ENCODE measurements at places on chromosomes 5 and 9.

DNA sequence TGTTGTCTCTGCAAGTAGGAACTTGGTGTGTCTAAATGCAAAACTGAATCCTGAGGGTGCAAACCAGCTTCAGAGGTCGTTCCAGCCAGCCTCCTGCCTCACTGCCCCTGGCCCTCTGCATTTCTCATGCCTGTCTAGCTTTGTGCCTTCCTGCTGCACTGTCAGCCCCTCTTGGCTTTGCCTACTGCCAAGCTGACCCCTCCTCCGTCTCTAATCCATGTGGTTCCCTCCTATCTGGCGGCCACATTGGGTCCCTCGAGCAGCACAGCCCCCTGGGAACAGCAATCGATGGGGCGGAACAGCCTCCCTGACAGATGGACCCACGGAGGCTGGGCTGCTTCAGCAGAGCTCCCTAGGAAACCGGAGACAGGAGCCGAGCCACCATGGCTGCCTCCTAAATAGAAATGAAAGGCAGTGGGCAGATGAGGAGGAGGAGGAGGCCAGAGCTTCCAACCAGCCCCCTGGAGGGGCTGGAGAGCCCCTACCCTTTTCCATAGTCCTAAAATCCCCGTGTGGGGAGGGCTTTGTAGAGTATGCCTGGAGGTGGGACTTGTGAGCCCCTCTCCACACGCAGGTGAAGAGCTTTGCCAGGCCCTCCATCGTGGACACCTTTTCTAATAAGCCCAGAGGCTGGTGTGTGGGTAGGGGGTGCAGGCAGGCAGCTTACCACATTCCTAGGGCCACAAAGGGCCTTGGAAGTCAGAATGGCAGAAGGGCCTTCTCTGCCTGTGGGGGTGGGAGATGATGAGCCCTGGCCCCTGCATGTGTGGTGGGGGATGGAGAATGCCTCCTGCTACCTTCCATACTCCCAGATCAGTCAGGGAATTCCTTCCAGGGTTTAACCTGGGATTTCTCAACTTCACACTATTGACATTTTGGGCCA lies 9.2 kb upstream of the CXXC5 start:
- no peak for DNase-seq

DNA sequence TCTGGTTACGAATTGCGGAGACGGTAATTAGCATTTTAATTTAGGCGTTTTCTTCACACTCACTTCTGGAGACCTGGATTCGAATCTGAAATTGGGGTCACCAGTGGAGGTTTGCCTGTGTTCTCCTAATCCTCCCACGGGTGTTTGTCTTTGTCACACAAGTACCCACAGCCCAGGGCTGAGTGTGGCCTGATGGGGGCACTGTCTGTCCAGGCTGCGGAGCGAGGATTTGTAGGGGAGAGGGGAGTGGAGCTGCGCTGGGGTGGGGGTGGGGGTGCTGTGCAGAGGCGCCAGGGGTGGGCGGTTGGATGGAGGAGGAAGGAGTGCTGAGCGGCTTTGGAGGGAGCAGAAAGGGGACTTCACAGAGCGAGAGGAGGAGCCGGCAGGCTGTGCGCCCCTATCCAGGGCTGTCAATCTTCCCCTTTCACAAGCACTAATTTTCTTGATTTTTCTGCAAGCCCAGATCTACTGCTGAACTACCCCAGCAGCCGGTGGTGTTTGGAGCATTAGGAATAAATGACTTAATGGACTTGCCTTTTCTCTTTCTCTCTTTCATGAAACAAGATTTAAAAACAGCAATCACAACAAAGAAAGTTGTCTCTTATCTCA lies 53.1 kb downstream of the TSPAN17 start:
- DNase-seq, result no peak

DNA sequence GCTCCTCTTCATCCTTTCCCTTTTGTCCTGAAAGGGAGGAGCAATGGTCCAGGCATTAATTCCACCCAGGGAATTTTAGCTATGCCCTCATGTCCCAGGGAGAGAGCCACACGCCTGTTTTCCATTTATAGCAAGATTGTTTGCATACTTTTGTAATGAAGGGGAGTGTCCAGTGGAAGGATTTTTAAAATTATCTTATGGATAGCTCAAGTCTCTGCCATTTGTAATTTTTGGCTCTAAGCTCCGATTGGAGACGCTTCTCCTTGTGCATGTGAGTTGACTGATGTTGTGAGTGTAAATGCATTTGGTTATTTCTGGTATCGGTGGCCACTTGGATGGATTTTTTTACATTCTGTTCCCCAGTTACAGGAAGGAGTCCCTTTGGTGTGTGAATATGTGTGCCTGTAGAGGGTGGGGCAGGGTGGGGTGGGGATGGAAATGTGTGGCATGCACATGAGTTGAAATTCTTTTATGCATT lies 7.2 kb upstream of the RPL26L1 start:
- DNase-seq, result no peak

GRCh38 chr5:16902846-16903245 lies 33.2 kb downstream of the MYO10 start:
- no peak for DNase-seq

- DNase-seq, result no peak
These were observed 923 bp downstream of the SPATA6L start for GRCh38 chr9:4665357-4665756.

DNA sequence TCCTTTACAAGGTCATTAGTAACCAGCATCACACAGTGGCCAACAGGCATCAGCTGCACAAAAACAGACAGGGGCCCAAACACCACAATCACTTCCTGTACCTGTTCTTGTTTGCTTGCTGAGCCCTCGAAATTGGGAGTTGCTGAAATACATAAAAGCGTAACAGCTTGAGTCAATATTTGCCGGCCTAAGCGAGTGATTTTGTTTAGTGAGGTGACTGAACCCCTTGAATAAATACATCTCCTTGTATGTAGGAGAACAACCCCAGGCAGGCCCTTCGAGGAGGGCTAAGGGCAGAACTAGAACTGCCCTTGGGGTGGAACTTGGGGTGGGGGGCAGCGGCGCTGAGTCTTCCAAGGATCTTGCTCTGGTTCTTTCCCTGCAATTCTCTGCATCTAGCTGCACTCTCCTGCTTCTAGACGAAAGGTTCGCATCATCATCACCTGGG lies 502.5 kb downstream of the RASEF start:
- no peak for DNase-seq

- no peak for DNase-seq
These were observed 262.4 kb downstream of the GRIA1 start for GRCh38 chr5:153752890-153753289.

DNA sequence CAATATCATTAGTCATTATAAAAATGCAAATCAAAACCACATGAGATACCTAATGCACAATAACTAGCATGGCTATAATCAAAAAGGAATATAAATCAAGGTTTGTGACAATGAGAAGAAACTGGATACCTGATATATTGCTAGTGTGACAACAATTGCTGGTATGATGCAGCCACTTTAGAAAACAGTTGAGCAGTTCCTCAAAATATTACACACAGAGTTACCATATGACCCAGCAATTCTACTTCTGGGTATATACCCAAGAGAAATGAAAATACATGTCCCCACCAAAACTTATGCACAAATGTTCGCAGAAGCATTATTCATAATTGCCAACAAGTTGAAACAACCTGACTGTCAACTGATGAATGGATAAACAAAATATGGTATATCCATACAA lies 339.7 kb upstream of the POU5F2 start:
- no peak for DNase-seq

GRCh38 chr5:57804007-57804444 lies 321.4 kb upstream of the ACTBL2 start:
- no peak for DNase-seq

GRCh38 chr9:121088576-121088975 lies 13.8 kb downstream of the CNTRL start:
- DNase-seq, result no peak

DNA sequence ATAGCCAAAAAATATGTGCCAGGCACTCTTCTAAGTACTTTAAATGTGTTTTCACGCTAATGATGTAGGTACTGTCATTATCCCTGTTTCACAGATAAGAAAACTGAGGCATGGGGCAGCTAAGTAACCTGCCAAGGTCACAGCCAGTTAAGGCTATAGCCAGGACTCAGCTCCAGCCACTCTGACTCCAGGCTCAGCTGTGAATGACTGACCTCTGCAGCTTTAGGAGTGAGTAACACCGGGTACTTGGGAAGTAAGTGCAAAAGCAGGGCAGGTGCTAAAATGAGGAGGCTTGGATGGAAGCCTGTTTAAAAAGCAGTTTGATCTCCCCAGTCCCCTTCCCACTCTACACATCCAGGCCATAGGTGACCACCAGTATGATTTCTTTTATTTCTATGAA lies 10.6 kb upstream of the SHC3 start:
- DNase-seq, result no peak

GRCh38 chr9:95383185-95383676 lies 65.7 kb upstream of the FANCC start:
- DNase-seq, result no peak

DNA sequence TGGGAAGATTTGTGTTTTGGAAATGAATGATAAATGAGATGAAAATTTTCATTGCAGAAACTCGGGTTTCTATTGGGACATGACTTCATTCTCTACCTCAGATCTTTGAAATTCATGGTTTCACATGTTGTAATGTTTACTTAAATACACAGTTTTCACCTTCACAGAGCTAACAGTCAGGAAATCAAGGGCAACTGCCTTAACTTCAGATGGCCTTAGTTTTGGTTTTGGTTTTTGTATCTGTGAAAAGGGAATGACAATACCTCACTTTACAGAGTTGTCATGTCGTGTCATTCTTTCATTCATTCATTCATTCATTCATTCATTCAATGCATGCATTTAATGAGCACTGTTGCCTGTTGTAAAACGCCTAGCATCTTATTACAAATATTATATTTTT lies 41.9 kb downstream of the NIM1K start:
- DNase-seq, result no peak

GRCh38 chr5:90365328-90365727 lies 44.2 kb downstream of the CETN3 start:
- DNase-seq, result no peak

DNA sequence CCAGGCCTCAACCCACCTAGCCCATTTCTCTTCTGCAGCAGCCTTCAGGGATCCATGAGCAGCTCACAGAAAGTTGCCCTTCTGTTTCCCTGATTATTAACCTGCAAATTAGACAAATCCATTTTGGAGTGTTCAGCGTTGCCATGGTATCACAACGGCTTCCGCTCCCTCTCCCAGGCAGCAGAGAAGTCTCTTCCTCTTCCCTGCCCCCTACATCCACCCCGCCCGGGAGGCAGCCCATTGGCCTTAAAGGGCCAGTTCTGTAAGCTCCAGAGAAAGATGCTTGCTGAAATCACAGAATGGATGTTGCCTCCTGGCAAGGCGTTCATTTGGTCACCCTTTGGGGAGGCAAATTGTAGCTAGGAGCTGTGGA lies 47.7 kb upstream of the BOD1 start:
- no peak for DNase-seq

- no peak for DNase-seq
These were observed 262.9 kb downstream of the FBXL17 start for GRCh38 chr5:108118813-108119514.

- no peak for DNase-seq
These were observed 68.7 kb downstream of the CRB2 start for GRCh38 chr9:123424552-123425225.

GRCh38 chr5:116569999-116570398 lies 4.6 kb downstream of the SEMA6A start:
- no peak for DNase-seq

- no peak for DNase-seq
These were observed 102.5 kb upstream of the BASP1 start for GRCh38 chr5:17114715-17115599.

- DNase-seq, result no peak
These were observed 143.2 kb upstream of the PCA3 start for GRCh38 chr9:76620996-76621395.

- no peak for DNase-seq
These were observed 137.9 kb upstream of the PPP1R26 start for GRCh38 chr9:135341612-135342169.

GRCh38 chr5:180769821-180770220 lies 30.0 kb upstream of the OR2Y1 start:
- no peak for DNase-seq

GRCh38 chr5:74143721-74144330 lies 496.7 kb downstream of the ENC1 start:
- no peak for DNase-seq

GRCh38 chr5:135391869-135392255 lies 7.2 kb downstream of the MACROH2A1 start:
- DNase-seq, result no peak

GRCh38 chr5:117872798-117873368 lies 1115.5 kb downstream of the DTWD2 start:
- DNase-seq, result no peak

- no peak for DNase-seq
These were observed 246.9 kb downstream of the CYLC2 start for GRCh38 chr9:103242025-103242424.

DNA sequence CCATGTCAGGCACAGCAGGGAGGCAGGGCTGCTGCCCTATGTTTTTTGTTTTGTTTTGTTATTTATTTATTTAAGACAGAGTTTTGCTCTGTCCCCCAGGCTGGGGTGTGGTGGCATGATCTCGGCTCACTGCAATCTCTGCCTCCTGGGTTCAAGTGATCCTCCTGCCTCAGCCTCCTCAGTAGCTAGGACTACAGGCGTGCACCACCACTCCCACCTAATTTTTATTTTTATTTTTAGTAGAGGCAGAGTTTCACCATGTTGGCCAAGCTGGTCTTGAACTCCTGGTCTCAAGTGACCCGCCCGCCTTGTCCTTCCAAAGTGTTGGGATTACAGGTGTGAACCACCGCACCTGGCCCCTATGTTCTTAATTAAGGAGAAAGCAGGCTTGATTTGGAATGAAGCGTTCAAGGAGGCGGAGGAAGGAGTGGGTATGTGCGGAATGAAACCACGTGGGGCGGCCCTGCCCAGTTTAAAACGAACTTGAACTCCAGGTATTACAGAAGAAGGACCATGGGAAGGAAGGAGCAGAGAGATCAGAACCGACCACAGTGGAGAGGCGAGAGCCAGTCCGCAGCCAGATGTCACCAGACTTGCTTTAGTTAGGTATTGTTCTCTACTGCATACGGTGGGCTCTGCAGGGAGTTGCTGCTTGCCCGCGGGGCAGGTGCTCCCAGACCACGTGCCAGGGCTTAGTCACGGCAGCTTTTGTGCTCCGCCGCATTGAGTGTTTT lies 34.9 kb upstream of the EPB41L4B start:
- DNase-seq, result no peak

- no peak for DNase-seq
These were observed 688.8 kb downstream of the SEMA5A start for GRCh38 chr5:8857051-8857450.

GRCh38 chr5:88690409-88691229 lies 192.4 kb downstream of the MEF2C start:
- DNase-seq, result peak; percentile 33

- no peak for DNase-seq
These were observed 52.6 kb downstream of the NDUFS4 start for GRCh38 chr5:53613061-53613460.

DNA sequence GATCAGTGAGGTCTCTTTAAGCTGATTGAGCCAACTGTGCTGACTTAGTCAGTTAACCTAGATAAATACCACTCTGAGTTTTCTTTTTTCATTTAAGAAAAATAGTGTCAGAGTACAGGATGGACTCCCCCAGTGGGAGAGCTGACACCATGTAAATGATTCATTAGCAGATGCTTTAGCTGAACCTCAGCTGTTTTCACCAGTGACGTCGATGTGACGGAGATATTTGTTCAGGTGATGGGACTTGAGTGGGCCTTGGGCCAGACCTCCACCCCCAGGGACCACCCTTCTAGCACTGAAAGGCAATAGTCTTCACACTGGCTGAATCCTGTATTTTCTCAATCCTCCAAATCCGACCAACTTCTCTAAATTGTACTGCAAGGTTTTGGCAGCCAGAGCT lies 196.1 kb downstream of the GAS1 start:
- DNase-seq, result no peak
